ENCODE measurements at places on chromosomes 6 and 20.

GRCh38 chr6:127129251-127129650, 10.8 kb downstream of the RSPO3 start:
- DNase-seq: no peak

- DNase-seq: no peak
Measured at GRCh38 chr6:136718476-136718875, 73.8 kb downstream of the MAP3K5 start.

GRCh38 chr20:46377518-46377917, 28.9 kb downstream of the ELMO2 start:
- DNase-seq: no peak

GRCh38 chr6:14458669-14459266, 341.2 kb downstream of the CD83 start:
- DNase-seq: no peak

DNA sequence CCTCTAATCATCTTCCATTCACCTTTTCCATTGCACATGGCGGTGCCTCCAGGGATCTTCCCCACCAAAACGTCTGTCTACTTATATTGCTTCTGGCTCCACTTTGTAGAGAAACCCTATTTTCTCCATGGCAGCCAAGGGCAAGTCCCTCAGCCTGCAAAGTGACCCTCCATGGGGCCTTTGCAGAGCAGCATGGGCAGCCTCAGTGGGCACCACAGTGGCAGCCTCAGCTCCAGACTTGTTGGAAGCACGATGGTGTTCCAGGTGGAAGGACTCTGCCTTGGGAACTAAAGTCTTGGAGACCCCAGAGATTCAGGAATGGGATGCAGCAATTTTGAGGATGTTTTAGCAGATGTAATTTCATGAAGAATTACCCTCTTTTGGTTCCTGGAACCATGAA, 18.5 kb upstream of the CCR6 start:
- DNase-seq: no peak

DNA sequence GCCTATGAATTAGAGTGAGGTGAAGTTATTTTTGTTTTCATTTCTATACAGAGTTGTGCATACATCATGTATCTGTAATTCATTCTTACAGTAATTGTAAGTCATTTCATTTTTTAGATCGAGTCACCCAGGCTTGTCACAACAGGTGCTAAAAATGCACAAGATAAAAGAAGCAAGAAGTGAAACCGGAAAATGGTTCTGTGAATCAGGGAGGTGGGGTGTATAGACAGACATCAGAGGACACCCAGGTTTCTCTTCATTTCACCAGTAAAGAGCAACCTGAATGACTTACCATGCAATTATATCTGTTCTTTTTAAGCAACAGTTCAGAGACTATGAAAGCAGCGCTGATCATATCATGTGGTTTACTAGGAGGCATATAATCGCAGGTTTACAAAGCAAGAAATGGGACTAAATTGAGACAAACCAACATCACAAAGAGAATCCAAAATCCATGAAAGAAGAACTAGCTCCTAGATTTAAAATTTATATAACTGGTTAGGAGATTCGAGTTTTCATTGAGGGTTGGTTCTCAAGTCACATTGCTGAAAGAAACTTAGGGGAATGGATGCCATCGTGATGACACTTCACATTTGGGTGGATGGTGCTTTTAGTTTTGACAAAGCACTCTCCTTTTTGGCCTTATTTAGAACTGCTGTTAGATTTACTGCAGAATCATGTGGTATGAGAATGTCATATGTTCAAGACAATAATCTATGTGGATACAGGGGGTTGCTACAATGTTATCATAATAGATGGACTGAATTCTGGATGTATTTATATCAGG, 27.9 kb upstream of the TBC1D7 start:
- no peak for DNase-seq

DNA sequence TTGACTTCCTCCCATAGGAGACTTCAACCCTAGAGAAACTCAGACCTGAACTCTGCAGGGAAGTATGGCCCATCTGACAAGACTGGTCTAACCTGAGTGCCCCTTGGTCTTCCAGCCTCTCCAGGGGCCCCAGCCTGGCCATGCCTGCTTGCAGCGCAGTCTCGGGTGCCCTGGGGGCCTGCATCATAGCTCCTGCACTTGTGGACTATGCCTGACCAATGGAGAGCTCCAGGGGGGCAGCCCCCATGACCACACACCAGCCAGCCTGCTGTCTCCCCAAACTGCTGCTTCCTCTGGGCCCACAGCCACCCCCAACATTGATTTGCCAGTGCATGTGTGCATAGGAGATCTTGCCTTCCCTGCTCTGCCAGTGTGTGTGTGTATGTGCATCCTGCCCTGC, 608.6 kb upstream of the MARCKS start:
- DNase-seq: no peak

- no peak for DNase-seq
Measured at GRCh38 chr6:125512621-125513020, 210.9 kb upstream of the HDDC2 start.

DNA sequence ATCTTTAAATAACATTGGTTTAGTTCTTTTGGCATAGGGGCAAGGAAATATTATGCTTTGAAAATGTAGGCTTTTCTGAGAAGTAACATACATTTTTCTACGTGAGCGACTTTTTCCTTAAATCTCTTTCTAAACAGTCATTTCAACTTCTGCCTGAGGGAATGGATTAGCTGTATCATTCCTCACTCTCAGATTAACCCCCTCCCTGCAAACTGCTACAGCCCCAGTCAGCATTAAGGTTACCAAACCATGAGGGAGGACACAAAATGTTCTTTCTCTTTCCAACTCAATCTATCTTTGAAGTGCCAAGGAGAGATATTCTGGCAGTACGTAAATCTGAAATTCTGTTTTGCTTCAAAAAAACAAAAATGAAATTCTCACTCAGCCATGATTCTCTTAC, 231.3 kb upstream of the FLRT3 start:
- no peak for DNase-seq

DNA sequence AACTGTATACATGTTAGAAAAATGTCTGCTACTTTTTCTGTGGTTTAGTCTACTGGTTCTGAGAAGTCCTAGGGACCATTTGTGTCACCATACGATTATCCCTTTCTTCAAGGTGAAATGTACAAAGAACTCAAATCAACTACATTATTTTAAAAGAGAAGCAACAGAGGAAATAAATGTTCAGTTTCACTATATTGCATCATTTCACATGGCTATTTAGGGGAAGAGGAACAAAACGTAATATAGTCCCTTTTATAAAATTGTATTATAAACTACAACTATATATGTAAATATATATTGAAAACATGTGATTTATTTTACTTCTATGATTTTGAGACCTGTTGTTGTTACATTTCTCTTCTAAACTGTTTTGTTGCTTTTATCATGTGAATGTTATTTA, 1308.0 kb downstream of the EPHA7 start:
- no peak for DNase-seq

GRCh38 chr6:107308677-107309076, 150.7 kb downstream of the PDSS2 start:
- DNase-seq: no peak

All from caudate nucleus (tissue), 63 donors.